Gastroesophageal sphincter (tissue), 4 donors: ENCODE measurements at places on chromosomes 1 and 21. TPM values are rescaled to one million over a fixed set of nuclear protein-coding genes. Genes with fewer than 3 reads are reported as not detected.
A peak's percentile ranks its signal among the peaks of the same experiment; 100 is the strongest.

Gene RYR2
- total RNA-seq = 78.8 TPM

Gene DHRS3
- 170 TPM for total RNA-seq

Gene CRYAA
- total RNA-seq = not detected

Gene OPRD1
- 0.13 TPM for total RNA-seq

Gene CD1E
- 0.49 TPM for total RNA-seq

Gene PLA2G2F
- total RNA-seq = not detected

Gene TENT5C
- 2.7 TPM for total RNA-seq

Gene CSF3R
- total RNA-seq = 14.8 TPM

Gene OR2L5
- total RNA-seq = not detected

Gene MPZ
- 18.7 TPM for total RNA-seq

Gene ACKR1
- 27.9 TPM for total RNA-seq

Gene PTGER3
- 10.6 TPM for total RNA-seq

GRCh38 chr21:39251326-39251725 is 62.1 kb downstream of the BRWD1 start:
- no peak for ATAC-seq

- no peak for ATAC-seq
These were observed 54.0 kb upstream of the LRP8 start for GRCh38 chr1:53381790-53382401.

DNA sequence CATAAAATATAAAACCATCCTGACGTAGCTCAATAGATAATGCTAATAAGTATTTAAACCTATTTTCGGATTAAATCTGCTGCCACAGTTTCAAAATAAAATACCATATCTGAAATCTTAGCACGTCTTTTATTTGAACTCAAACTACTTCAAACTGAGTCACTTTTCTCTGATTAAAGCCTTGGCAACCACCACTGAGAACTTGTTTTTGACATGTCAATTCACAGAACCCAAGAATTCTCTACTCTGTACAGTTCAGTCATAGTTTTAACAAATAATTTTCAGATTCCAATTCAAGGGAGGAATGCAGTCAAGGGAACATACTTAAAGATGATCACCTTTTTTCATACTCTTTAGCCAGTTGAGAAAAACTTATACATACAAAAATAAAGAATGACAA is 643.2 kb downstream of the KCNT2 start:
- ATAC-seq = no peak

- no peak for ATAC-seq
These were observed 520.4 kb upstream of the B3GALT2 start for GRCh38 chr1:193706766-193707165.

GRCh38 chr1:115982400-115982799 is 6.1 kb downstream of the SLC22A15 start:
- ATAC-seq = no peak

DNA sequence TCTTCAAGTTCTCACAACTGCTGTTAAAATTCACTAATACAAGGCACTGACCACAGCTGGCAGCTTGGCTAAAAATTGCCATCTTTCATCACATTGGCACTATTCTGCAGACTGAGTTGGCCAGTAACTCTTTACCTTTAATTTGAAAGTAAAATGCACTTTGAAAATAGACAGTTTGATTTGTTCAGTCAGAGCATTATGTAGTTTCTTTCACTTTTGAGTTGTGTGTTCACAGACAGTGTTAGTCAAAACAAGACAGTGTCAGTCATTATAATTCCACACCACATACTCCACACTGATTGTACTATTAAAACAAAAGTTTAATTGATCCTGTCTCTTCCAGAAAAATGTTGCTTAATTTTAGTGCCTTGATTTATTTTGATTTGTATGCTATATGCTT is 160.7 kb downstream of the SDCCAG8 start:
- no peak for ATAC-seq

- peak; percentile 15 for ATAC-seq
These were observed 56.8 kb upstream of the ERRFI1 start for GRCh38 chr1:8082945-8083344.

- ATAC-seq = no peak
These were observed 52.6 kb downstream of the ZNF644 start for GRCh38 chr1:90969241-90969640.

GRCh38 chr1:215923129-215923824 is 356.2 kb downstream of the KCTD3 start:
- no peak for ATAC-seq

- no peak for ATAC-seq
These were observed 25.3 kb downstream of the KCND3 start for GRCh38 chr1:111963985-111964738.

DNA sequence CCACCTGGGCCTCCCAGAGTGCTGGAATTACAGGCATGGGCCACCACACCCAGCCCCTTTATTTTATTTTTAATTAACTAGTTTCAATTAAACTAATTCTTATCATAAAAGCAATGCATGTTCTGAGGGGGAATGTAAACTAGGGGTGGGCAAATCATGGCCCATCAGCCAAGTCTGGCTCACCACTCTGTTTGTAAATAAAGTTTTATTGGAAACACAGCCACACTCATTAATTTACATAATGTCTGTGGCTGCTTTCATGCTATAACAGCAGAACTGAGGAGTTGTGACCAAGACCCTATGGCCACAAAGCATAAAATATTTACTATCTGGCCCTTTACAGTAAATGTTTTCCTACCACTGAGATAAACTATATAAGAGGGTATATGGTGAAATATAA is 28.7 kb upstream of the IPO9 start:
- no peak for ATAC-seq

GRCh38 chr1:110460253-110461220 is 9.6 kb downstream of the PROK1 start:
- ATAC-seq = peak; percentile 77

- ATAC-seq = no peak
These were observed 2.7 kb downstream of the SLC35F3 start for GRCh38 chr1:233907151-233907550.

GRCh38 chr1:7501084-7501491 is 270.0 kb upstream of the VAMP3 start:
- ATAC-seq = no peak

GRCh38 chr1:98323906-98324358 is 337.6 kb upstream of the SNX7 start:
- peak; percentile 60 for ATAC-seq

- peak; percentile 40 for ATAC-seq
These were observed 1.6 kb downstream of the DRAXIN start for GRCh38 chr1:11693024-11693590.

- no peak for ATAC-seq
These were observed 8.4 kb upstream of the CDC14A start for GRCh38 chr1:100343897-100344296.

DNA sequence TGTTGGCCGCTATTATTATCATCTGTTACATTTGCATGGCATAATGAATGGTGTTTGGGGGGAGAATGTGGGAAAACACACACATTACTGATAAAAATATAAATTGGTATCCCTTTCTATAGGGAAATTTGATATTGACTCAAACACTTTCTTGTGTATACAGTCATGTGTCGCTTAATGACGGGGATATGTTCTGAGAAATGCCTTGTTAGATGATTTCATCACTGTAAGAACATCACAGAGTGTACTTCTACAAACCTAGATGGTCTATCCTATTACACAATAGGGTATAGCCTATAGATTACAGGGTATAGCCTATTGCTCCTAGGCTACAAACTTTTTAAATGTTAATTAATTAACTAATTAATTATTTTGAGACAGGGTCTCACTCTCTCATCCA is 67.2 kb upstream of the B3GALNT2 start:
- ATAC-seq = no peak

DNA sequence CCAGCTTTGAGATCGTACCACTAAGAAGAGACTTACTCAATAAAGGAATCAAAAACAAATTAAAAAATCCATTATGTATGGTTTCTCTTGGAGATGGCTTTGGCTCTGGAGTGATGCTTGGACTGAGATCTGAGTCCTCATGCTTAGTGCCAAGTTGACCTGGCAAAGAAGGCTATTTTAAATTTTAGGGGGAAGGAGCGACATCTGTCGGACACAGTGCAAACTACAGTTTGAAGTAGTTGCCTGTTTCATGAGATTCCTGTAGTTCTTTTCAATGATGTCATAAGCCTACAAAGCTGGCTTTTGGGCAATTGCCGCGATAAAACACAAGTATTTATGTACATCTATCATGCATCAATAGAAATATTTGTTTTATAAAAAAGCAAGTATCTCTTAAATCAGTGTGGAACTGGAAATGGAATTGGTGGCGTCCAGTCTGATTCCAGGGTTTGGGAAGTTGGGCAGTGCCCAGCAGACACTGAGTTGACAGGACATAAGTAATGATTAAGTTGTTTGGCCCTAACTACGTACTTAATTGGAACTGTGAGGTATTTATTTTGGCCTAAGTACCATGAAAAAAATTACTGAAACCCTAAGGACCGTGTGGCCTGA is 50.0 kb downstream of the TBCE start:
- ATAC-seq = peak; percentile 73

DNA sequence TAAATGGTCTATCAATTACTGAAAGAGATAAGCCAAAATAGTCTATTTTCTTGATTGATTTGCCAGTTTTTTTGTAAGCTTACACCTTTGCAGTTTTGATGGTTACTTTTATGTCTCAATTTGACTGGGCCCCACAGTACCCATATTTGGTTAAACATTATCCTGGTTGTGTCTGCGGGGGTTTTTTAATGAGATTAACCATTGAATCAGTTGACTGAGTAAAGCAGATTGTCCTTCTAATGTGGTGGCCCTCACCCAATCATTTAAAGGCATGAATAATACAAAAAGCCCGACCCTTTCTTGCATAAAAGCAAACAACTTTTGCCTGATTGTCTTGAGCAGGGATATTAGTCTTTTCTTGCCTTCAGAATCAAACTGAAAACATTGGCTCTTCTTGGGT is 650.0 kb upstream of the RGS18 start:
- ATAC-seq = no peak

DNA sequence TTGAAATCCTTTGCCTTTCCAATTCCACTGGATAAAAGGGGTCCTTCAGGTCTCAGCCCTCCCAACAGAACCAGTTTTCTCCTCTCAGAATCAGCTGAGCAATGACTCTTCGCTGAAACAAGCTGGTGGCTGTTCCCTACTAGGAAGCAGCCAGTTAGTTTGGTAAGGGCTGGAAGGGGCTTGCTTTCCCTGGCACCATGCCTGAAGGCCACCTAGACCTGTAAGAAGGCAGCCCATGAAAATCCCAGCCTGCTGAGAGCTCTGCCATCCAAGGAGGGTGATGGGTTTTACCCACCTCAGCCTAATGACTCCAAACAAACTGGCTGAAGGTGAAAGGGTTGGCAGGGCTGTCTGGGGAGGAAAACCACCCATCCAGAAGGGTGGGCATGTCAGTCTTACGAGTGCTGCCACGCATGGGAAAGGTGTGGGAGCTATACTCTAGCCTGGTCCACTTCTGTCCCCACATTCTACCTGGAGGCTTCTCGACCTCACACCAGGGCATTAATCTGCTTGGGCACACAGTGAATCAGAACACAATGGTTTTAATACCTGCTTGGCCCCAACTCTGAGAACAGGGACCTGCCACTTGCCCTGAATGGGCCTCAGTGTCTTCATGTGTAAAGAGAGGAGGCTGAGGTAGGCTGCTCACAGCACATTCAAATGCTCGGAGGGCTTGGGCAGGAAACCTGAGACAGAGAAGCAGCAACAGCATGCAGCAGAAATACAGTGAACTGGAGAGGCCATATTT is 53.0 kb downstream of the CD46 start:
- ATAC-seq = no peak

- ATAC-seq = no peak
These were observed 71.4 kb upstream of the ARTN start for GRCh38 chr1:43861988-43862735.

DNA sequence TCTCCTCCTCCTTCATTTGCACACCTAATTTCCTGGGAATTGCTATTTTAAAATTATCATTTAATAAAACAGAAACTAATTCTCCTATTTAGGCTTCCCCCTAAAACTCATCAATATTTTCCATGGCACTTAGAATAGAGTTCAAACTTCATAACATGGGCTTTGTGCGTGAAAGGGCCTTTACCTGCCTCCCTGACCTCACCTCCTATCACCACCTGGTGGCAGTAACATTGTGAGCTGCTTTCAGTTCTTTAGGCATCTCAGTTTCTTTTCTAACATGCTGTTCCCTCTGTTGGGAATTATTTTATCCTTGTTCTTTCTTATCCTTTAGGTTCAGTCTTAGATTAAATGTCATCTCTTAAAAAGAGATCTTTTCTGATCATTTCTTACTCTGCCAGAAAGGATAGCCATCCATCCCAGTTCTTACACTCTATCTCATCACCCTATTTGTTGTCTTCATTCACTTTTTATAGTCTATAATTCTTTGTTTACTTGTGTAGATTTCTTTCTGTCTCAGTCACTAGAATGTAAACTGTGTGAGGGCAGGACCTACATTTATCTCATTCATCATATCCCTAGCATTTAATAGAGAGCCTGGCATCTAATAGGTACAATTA is 133.8 kb upstream of the KIAA1614 start:
- no peak for ATAC-seq

DNA sequence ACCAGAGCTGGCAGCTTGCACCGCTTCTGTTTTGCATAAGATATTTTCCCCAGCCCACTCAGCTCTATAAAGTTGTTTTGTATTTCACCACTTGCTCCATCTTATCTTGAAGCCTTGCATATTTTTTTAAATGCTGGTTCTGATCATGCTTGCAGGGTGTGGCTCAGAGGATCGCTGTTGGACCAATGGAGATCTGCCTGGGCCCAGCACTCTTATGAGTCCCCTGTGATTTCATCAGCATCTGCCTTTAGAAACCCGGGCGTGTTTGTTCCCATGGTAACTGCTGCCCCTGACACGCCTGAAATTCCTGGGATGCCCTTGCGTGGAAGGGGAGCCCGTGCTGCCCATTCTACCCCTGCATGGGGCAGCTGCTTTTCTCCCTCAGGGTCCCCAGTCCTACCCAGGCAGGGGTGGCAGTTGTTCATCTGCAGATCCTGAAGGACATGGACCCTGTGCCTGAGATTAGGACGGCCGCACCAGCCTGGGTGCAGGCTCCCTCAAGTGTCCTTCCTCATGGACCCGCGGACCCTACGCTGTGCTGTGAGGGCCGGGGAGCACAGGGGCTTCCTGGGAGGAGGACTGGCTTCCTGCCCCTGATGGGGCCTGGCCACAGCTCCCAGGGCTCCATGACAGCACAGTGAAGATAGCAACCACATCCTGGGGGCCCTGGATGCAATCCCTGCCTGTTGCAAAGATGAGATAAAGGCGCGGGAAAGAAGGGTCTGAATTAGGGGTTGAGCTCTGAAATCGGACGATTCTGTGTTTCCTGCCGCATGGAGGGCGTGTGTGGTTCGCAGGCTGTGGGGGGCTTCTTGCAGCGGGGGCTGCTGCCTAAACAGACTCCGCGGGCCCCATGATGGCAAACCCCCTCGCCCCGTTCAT is 226.5 kb downstream of the SDCCAG8 start:
- ATAC-seq = peak; percentile 85

- ATAC-seq = peak; percentile 35
These were observed 618 bp downstream of the HNRNPR start for GRCh38 chr1:23343221-23344110.

- ATAC-seq = no peak
These were observed 571.4 kb downstream of the PTPRU start for GRCh38 chr1:29807689-29808088.

GRCh38 chr1:69747207-69747606 is 179.5 kb downstream of the LRRC7 start:
- no peak for ATAC-seq
